ENCODE measurements at places on chromosomes 3 and 15.

DNA sequence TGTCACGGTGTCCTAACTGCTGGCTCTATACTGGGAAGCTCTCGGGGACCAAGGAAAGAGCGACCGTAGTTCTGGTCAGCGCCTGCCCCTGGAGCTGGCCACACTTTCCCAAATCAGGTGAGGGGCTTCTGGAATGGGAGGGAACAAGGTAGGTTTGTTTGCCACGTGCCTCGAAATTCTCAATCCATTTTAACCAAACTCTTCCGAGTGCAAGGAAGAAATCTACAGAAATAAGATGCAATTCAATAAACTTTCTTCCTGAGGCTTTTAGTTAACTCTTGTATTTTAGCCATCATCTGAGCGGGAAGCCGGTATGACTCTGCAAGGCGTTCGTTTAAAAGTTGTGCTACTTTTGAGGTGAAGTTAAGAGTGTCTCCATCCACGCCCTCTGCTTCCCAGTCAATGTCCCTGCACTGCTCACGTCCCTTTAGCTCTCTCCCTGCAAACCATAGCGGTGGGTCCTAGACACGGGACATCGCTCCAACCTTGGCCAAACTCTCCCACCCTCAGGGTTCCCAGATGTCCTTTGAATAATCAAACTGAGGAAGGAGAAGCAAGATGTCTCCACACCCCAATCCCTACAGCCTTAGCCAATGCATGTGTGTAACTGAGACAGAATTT, 597 bp downstream of the AGTR1 start:
- no peak for DNase-seq

GRCh38 chr3:140434261-140434905, 243.5 kb upstream of the TRIM42 start:
- DNase-seq = no peak

DNA sequence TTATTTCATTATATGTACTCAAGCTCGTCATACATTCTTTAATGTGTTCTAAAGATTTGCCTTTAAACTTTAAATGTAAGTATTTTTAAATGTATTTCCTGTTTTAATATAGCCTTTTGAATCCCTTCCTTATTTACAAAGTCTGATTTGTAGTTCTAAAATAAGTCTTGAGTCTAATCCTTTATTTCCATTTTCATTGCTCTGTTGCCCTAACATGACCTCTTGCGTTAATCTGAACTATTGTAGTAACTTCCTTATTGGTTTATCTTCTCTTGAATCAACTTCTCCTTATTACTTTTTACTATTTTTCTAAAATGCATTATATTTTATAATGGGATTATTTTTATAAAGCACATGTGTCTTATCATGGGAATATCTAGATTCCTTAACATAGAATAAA, 24.0 kb downstream of the KNL1 start:
- no peak for DNase-seq

- no peak for DNase-seq
Measured at GRCh38 chr3:149090907-149091306, 4.6 kb upstream of the HLTF start.

- DNase-seq = no peak
Measured at GRCh38 chr3:182606905-182607504, 186.3 kb upstream of the ATP11B start.

DNA sequence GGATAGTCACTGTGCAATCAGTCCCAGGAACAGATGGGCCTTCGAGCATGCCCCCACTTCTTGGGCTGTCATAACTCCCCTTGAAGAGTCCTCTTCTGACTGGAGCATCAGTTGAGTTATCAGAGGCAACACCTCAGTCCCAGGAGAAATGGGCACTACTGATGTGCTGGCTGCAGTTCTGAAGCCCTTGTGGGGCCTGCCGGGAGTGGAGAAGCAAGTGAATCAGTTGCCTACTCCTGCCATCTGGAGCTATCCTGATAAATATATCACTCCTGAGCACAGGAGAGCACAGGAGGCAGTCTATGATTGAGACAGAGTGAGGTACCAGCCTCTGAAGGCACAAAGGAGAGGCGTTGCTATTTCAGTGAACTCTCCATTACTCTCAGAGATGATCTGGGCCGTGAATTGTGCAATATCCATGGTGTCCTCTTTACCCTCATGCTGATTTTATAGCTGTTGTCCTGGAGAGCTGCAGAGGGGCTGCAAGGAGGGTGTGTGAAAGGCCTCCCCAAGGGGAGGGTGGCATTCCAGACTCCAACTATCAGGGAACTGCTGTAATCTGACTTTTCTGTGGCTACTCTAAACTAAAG, 344.2 kb upstream of the ROPN1 start:
- no peak for DNase-seq

DNA sequence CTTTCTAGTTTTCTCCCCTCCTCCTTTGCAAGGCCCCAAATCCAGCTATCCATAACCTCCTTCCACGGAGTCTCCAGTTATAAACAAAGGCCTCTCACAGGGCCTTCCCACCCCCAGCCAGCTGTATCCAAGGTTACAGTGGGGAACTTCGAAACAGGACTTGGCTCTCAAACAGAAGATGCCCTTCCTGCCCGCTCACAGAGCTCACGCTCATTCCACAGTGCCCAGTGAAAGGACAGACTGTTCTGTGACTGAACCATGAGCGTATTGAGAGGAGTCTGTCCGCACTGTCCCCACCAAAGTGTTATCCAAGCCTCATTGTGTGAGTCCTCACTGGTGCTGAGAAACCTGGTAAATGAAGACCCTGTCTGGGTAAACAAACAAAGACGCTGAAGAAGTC, 35.4 kb downstream of the ARHGAP31 start:
- no peak for DNase-seq

Measured in stimulated activated CD8-positive, alpha-beta memory T cell treated with anti-CD3 and anti-CD28 coated beads, Interleukin-15, amount 100 ng/mL, for 4 hours (primary cell).